Upper lobe of right lung (tissue), 1 donor: ENCODE measurements at places on chromosomes 11 and 22. TPM values are rescaled to one million over a fixed set of nuclear protein-coding genes. Genes with fewer than 3 reads are reported as not detected.
A peak's percentile ranks its signal among the peaks of the same experiment; 100 is the strongest.

SPA17 gene
- 4.8 TPM for total RNA-seq

BATF2 gene
- total RNA-seq: 7.5 TPM

ST3GAL4 gene
- total RNA-seq: 39.2 TPM

- no peaks in the 10 kb centered on the region for H3K4me1 ChIP-seq
- H3K27me3 ChIP-seq: no peaks in the 10 kb centered on the region
- no peak overlapping the region for H3K4me3 ChIP-seq
- H3K36me3 ChIP-seq: no peaks in the 10 kb centered on the region
- no peak overlapping the region for H3K27ac ChIP-seq
- no peak for DNase-seq
Measured at GRCh38 chr22:23375031-23375827, 194.9 kb downstream of the BCR start.

GRCh38 chr11:72642884-72643522 is 31.2 kb downstream of the PDE2A start:
- peak; percentile 83 for DNase-seq
- H3K36me3 ChIP-seq: no peaks in the 10 kb centered on the region
- peaks cover 11% of the 10 kb centered on the region for H3K27me3 ChIP-seq
- H3K27ac ChIP-seq: peak overlapping the region; percentile 36
- peak overlapping the region; percentile 58 for H3K4me3 ChIP-seq

GRCh38 chr11:1422481-1422880 is 32.7 kb downstream of the BRSK2 start:
- no peak overlapping the region for H3K4me3 ChIP-seq
- H3K27ac ChIP-seq: no peak overlapping the region
- H3K4me1 ChIP-seq: no peaks in the 10 kb centered on the region
- H3K36me3 ChIP-seq: no peaks in the 10 kb centered on the region
- peaks cover 15% of the 10 kb centered on the region for H3K27me3 ChIP-seq

PHETA2 gene
- 15.4 TPM for total RNA-seq

MS4A8 gene
- total RNA-seq: not detected

EFCAB6 gene
- total RNA-seq: 3.6 TPM

DNA sequence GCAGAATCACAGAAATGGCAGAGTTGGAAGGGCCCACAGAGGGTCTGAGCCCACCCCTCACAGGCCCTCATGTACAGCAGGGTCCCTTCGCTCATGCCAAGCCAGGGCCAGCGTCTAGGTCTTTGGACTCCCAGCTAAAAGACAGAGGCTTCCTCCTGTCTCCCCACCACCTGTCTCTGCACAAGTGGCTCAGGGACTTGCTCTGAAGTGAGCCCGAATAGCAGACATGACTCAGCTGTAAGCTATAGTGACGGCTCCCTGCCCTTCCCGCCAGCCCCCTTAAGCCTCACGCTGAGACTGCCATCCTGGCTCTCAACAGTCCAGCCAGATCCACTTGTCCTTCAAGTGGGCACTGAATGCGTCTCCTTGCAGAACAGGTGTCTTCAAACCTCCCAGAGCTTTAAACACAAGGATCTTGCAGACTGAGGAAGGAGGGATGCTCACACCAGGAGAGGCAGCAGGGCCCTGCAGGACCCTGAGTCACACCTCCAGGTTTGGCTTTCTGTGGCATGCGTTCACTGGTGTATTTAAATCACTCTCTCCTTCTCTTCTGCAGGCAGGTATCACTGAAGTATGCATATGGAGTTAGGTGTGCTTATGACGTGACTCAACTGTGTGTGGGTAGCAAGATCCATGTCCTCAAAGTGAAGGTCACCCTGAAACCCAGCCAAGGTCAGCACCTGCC is 154.9 kb downstream of the CACNA1I start:
- H3K27me3 ChIP-seq: peaks cover 11% of the 10 kb centered on the region
- H3K4me3 ChIP-seq: no peak overlapping the region
- no peaks in the 10 kb centered on the region for H3K4me1 ChIP-seq
- DNase-seq: peak; percentile 61

DNA sequence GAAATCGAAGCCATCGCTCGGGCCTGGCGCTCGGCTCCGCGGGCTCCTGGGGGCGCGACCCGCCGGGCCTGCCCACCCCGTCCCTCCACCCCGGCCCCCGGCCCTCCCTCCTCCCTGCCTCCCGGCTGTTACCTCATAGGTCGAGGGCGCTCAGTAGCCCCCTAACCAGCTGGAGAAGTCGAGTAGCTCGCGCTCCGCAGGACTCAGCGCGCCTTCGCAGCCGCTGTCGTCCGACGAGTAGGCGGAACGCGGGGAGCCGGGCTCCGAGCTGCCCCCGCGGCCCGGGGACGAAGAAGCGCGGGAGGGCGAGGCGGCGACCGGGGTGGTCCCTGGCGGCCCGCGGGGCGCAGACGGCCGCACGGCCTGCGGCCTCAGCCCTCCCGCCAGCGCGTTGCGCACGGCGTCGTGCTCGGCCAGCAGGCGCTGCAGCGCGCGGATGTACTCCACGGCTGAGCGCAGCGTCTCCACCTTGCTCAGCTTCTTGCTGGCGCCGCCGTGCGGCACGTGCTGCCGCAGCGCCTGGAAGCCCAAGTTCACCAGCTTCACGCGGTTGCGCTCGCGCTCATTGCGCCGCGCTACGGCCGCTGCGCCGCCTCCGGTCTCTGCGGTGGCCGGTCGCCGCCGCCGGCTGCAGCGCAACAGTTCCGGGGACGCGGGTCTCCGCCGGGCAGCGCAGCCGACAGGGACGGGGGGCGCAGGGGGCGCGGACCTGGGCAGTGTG is 627 bp downstream of the ASCL2 start:
- peak overlapping the region; percentile 58 for H3K27ac ChIP-seq
- DNase-seq: peak; percentile 82
- H3K4me3 ChIP-seq: peak overlapping the region; percentile 52
- no peaks in the 10 kb centered on the region for H3K36me3 ChIP-seq
- peaks cover 29% of the 10 kb centered on the region for H3K27me3 ChIP-seq
- peaks cover 12% of the 10 kb centered on the region for H3K4me1 ChIP-seq

DNA sequence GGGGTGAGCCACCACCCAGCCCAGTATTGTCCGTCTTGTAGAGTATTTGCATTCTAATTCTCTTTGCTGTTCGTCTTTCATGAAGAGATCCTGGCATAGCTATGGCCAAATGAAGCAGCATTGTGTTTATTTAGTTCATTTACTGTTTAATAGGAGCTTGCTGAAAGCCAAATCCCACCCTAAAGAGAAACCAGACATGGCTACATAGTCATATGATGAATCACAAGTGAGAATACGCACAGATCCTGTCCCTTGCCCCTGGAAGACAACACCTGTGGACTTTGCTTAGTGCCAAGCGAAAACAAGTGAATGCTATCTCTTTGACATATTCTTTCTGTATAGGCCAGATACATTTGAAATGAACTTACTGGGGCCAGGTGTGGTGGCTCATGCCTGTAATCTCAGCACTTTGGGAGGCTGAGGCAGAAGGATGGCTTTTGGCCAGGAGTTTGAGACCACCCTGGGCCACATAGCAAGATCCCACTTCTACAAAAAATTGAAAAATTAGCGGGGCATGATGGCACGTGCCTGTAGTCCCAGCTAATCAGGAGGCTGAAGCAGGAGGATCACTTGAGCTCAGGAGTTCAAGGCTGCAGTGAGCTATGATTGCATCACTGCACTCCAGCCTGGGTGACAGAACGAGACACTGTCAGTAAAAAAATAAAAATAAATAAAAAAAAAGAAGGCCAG is 5.1 kb upstream of the ARFGAP3 start:
- DNase-seq: no peak
- peaks cover 14% of the 10 kb centered on the region for H3K4me1 ChIP-seq
- no peaks in the 10 kb centered on the region for H3K27me3 ChIP-seq
- no peak overlapping the region for H3K4me3 ChIP-seq
- H3K27ac ChIP-seq: no peak overlapping the region

DNA sequence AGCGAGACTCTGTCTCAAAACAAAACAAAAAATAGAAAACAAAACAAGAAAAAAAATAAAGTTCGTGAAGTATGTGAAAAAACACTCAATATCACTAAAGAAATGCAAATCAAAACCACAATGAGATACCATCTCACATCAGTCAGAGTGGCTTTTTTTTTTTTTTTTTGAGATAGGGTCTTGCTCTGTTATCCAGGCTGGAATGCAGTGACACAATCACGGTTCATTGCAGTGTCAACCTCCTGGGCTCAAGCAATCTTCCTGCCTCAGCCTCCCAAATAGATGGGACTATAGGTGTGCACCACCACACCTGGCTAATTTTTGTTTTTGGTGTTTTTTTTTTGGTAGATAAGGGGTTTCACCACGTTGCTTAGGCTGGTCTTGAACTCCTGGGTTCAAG is 37.5 kb downstream of the ATG16L2 start:
- H3K4me1 ChIP-seq: peaks cover 10% of the 10 kb centered on the region
- no peak overlapping the region for H3K4me3 ChIP-seq
- no peak overlapping the region for H3K27ac ChIP-seq
- peaks cover 8% of the 10 kb centered on the region for H3K36me3 ChIP-seq

DNA sequence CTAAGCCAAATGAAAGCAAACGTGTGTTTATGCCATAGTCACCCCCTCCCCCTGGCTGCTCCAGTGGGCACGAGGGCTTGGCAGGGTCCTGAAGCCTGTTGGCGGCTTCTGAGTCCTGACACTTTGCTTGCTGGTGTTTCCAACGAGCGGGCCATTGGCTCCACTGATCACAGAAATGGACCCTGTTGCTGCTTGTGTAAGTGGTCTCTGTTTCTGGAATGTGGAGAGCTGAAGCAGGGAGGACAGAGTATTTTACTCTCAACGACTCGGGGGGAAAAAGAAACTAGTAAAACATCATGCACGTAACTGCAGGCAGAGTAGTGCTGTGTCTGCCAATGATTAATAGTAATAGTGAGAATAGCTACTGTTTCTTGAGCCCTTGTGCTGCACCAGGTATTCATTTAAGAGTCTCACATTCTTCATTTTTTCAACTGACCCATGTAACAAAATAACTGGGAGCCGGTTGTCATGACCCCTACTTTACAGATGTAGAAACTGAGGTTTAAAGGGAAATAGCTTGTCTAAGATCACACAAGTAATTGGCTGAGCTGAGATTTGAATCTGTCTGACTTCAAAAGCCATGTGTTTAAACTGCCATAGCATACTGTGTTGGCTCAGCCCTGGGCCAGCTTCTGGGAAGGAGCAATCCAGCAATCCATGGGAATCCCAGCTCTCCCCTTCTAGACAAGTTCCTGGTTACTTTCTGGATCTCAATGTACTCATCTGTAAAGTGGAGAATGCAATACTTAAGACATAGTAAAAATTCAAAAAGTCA is 526.7 kb downstream of the INSC start:
- DNase-seq: no peak
- H3K4me1 ChIP-seq: peaks cover 4% of the 10 kb centered on the region
- H3K4me3 ChIP-seq: no peak overlapping the region
- no peaks in the 10 kb centered on the region for H3K36me3 ChIP-seq
- H3K27ac ChIP-seq: no peak overlapping the region

APOL4 gene
- 14.3 TPM for total RNA-seq

DNA sequence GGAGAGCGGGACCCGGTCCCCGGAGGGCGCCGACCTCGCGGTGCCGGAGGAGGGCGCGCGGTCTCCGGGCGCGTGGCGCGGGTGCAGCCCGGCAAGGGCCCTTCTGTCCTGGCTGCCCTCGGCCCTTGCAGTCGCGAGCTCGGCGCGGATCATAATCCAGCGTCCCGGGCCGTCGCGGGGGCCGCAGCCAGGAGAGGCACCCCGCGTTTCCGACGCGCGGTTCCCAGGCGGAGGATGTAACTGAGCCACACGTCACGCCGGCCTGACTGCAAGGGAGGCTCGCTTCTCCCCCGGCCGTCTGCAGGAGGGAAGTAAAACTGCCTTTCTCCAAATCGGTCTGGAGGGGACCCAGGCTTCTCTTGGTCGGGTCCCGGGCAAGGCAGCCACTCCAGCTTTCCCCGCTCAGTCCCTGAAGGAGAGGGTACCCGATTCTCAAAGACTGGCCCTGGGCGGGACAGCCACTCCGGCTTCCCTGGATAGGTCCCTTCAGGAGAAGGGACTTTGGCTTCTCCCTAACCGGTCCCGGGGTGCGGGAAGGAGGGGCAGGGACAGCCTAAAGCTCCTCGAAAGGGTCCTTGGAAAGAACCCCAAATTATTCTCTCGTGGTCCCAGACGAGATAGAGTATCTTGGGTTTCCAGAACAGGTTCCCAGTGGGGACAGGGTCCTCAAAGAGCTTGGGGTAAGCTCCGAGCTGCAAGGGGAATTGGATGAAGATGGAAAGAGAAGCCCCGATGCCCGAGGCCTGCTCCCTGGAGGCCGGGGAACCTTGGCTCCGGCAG is 836 bp downstream of the SPON1 start:
- peaks cover 3% of the 10 kb centered on the region for H3K4me1 ChIP-seq
- H3K36me3 ChIP-seq: no peaks in the 10 kb centered on the region
- peak overlapping the region; percentile 51 for H3K4me3 ChIP-seq

DNA sequence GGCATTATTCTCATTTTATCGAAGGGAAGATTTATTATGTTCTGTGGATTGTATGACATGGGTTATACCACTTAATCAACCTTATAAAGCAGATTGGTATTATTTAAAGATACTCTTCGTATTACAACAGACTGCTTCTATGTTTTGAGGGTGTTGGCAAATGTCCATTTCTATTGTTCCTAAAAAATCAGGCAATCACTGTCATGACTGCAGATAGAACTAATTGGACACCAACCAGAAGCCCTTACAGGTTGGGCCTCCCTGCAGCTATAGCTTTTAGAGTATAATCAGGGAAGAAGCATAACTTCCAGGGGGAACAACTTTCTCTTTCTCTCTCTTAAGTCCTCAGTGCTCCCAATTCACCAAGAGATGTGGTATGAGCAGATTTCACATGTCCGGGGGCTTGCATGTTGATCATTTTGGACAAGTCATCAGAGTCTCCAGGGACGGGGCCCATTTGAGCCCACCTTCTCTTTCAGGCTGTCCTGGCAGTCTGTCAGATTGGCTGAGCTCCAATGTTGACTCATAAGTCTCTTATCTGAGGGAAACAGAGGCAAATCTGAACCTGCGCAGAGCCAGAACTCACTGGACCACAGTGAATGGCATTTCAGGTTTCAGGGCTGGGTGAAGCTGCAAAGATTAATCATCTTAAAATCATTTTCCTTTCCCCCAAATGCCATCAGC is 264.0 kb upstream of the CCDC90B start:
- no peak overlapping the region for H3K27ac ChIP-seq
- no peak for DNase-seq
- H3K36me3 ChIP-seq: no peaks in the 10 kb centered on the region
- no peak overlapping the region for H3K4me3 ChIP-seq
- no peaks in the 10 kb centered on the region for H3K27me3 ChIP-seq

DNA sequence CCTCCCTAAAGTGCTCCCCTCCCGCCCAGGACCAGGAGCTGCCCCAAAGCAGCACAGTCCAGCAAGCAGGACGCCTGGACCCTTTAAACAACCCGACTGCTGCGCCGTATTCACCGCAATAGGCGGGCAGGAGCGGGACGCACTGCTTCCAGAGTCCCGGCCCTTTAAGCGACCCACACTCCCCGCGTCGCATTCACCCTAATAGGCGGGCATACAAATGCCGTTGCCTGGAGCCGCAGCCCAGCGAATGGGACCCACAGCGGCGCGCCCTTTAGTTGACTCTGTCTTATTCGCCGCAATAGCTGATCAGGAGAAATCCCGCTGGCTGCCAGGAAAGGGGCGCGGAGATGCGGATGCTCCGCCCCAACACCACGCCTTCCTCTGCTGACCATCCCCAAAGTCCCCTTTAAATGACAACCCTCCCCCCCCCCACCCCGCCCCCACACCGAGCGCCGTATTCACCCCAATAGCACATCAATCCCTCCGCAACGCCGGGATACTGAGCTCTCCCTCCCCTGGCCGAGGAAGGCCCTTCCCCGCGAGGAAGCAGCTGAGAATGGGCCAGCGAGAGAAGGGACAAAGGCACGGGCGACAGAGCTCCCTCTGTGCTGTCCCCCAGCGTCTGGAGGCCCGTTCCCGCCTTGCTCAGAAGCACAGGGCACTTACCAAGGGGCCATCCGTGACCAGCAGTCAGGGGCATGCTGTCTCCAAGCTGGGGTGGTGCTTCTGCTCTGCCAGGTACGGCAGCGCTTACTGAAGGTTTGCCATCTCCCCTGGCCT is 4.7 kb downstream of the OSBPL5 start:
- H3K27ac ChIP-seq: peak overlapping the region; percentile 51
- peak; percentile 89 for DNase-seq
- H3K36me3 ChIP-seq: no peaks in the 10 kb centered on the region
- H3K27me3 ChIP-seq: no peaks in the 10 kb centered on the region
- peaks cover 50% of the 10 kb centered on the region for H3K4me1 ChIP-seq
